ENCODE measurements at places on chromosomes 2 and 18.

DNA sequence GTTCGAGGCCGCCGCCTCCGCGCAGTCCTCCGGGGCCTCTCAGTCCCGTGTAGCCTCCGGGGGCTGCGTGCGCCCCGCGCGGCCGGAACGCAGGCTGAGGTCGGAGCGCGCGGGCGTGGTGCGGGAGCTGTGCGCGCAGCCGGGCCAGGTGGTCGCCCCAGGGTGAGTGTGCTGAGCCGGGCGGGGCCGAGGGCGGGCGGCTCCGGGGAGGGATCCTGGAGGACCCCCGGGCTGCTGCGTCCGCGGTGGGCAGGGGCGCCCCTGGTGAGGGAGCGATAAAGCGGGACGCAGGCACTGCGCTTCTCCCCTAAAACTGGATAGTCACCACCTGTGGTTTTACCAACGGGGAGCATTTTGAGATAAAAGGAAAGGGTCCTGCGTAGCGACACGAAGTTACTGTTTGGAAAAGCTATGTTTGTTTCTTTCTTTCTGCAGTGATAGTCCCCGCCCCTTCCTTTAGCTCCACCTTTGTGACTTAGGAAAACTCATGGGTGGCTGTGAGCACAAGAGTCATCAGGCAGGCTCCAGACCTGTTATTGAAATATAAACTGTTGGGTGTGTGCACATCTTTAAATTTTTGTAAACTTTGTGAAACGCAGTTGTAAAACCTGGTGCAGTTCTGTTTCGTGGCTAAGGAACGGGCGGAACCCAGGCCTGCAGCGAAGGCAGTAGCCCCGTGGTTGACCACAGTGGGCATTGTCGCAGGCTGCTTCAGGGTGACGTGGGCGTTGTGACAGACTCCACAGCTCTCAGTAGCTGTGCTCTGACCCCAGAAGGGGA is 687 bp downstream of the CTDP1 start:
- peak; percentile 64 for DNase-seq

- DNase-seq: no peak
Observed at GRCh38 chr2:12502759-12503158, 214.0 kb upstream of the TRIB2 start.

DNA sequence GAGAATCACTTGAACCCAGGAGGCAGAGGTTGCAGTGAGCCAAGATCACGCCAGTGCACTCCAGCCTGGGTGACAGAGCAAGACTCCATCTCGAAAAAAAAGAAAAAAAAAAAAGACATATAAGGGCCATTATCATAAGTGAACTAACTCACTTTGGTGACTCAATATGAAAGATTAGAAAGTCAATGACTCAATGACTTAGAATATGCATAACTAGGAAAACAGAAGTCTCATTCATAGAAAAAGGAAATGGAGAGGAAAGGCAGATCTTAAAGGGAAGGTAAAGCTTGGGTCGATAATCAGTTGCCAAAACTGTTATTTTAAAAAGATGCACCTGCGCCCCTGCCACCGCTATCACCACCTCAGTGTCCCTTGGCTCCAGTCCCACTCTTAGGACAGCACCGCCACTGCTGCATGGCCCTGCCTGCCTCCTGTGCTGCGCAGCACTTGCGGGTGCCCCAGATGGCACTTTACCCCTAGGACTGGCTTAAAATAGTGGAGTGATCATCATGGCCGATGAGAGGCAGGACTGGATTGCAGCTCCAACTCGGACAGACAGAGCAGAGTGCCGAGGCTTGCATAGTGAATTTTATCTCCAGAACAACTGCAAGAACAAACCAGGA is 54.7 kb downstream of the INO80D start:
- DNase-seq: no peak

DNA sequence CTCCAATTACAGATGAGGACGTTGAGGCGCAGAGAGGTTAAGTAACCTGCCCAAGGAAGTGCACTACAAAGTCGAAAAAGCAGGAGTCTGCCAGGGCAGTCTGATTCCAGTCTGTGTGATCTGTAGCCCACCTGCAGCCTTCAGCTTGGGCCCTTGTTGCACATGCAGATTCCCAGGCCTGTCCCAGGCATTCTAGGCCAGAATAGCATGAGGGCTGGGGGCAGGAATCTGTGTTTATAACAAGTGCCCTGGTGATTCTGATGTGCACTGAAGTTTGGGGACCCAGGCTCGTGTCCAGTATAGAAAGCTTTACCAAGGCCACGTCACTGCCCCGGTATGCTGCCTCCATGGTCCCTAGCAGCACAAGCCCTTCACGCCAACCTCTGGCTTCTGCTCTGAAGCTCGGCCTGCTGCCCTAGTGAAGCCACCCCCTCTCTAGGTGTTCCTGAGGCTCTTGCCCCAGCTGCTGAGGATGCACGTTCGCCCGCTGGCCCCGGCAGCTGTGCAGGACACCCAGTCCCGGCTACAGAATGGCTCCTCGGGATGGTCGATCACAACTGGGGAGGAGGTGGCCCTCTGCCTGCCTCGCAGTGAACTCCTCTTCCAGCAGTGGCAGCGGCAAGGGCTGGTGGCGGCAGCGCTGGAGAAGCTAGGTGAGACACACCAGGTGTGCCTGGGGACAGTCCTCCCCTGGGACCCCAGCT is 4.6 kb downstream of the CHRNG start:
- DNase-seq: no peak

GRCh38 chr2:233844064-233844807 is 10.1 kb downstream of the HJURP start:
- no peak for DNase-seq

GRCh38 chr2:72340665-72341064 is 193.0 kb upstream of the CYP26B1 start:
- DNase-seq: no peak

- no peak for DNase-seq
Observed at GRCh38 chr2:58039170-58039611, 7.4 kb upstream of the VRK2 start.

DNA sequence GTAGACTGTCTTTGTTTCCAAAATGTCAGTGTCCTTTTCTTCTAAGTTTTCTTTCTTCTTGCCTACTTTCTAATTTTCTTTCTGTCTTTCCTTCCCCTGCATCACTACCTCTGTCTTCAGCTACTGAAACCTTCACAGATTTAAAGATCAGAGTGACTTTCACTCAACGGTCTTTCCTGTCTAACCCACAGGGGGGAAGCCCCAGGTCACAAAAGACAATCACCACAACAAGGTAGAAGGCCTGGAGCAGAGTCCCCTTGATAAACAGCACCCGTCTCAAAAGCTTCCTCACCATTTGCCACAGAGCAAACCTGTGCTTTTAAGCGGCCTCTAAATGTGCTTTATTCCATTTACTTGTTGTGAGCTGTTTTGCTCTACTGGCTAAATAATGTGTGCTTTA is 665.4 kb downstream of the BCL11A start:
- no peak for DNase-seq

- DNase-seq: no peak
Observed at GRCh38 chr18:31244771-31245394, 73.1 kb upstream of the DSG1 start.

DNA sequence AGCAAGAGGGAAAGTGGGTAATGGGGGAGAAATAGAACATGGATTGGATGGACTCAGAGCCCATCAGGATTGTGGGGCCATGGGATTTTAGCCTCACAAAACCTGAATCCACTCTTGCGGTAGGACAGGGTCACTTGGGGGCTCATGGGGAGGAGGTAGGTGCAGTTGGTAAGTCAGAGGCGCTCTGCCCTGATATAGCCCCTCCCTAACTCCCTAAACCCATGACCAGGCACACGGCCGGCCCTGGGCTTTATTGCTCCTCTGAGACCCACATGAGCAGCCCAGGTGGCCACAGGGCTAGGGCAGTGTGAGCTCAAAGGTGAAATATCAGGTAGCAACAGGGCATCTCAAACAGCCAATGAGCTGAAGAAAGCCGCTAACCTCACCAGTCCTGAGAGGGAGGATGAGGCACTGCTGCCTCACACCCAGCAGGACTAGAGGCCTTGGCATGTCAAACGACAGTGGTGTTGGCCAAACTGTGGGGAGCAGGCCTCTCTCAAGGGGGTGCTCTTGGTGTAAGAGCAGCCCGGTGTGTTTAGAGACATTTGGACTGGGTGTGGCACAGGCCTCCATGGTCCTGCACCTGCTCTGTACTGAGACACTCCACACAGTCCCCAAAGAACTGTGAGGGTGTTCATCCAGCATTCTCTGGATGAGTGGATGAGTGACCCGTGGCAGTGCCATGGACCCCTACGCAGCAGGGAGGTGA is 90.8 kb upstream of the HS6ST1 start:
- no peak for DNase-seq

GRCh38 chr2:95353613-95354468 is 48.7 kb upstream of the FAHD2A start:
- no peak for DNase-seq

- no peak for DNase-seq
Observed at GRCh38 chr2:194260185-194260584, 1396.8 kb upstream of the SLC39A10 start.

- no peak for DNase-seq
Observed at GRCh38 chr2:145221516-145221915, 701.6 kb upstream of the ZEB2 start.

GRCh38 chr18:58252166-58252565 is 208.1 kb downstream of the NEDD4L start:
- DNase-seq: no peak

- DNase-seq: no peak
Observed at GRCh38 chr2:190553254-190553653, 18.7 kb upstream of the NEMP2 start.

DNA sequence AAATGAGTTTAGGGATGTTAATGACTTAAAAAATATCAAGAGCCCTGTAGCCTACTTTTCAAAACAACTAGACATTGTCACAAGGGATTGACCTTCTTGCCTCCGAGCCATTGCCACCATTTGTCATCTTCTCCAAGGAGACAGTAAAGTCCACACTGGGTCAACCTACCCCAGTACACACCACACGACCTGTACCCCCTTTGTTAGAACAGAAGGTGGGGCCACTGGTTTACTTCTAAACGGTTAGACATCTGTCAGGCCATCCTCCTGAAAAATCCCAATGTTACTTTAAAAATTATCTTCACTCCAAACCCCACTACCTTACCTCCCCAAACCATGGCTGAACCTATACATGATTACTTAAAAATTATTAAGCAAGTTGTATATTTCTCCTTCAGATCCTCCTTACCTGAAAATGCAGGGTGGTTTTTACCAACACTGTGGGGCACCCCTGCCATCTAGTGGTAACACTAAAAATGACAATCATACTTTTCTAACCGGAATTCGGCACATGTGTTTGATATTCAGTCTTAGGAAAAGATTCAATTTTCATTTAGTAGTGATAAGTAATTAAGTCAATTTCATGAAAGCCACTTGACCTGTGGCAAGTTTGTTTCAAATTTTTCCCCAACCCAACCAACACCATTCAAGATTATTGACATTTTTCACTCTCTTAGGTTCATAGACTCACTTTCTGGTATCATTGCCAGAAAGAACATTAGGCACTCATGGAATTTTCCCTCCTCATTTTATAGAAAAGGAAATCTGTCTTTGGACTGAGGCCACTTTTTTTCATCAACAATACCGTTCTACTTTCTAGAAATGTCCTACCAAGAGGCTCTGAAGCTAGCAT is 265.3 kb upstream of the PKDCC start:
- DNase-seq: peak; percentile 25

DNA sequence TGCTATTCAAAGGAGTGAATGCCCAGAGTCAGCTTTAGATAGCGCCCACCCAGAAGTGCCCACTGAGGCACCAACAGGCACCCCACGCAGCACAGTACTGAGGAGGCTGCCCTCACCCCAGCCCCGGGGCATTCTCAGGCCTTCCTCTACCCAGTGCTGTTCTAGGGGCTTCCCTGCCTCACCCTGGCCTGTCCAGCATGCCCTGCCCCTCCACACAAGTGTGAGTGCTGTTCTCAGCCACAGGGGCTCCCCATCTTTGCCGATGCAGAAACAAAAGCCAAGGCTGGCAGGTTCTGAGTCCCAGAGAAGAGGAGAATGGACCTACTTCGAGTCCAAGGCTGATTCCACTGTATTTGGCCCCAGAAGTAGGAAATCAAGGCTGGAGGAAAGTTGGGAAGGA is 15.8 kb downstream of the BIN1 start:
- no peak for DNase-seq

GRCh38 chr2:18373664-18374063 is 186.8 kb downstream of the RDH14 start:
- DNase-seq: no peak

DNA sequence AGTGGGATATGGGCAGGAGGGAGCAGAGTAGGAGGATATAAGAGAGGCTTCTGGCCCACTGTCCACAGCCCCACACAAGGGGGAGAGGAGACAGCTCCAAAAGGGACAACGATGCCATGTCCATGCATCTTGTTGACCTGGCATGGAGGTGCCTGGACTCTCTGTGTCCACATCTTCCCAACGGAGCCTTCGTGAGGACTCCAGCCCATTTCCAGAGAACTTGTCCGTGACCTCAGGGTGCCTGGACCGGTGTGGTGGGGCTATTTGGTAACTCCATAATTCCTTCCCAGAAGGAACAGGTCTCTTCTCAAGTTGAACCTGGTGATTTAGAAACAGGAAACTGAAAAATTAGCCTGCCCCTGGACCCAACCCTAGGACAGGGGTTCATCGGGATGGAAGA is 133.9 kb downstream of the CYP26B1 start:
- no peak for DNase-seq

DNA sequence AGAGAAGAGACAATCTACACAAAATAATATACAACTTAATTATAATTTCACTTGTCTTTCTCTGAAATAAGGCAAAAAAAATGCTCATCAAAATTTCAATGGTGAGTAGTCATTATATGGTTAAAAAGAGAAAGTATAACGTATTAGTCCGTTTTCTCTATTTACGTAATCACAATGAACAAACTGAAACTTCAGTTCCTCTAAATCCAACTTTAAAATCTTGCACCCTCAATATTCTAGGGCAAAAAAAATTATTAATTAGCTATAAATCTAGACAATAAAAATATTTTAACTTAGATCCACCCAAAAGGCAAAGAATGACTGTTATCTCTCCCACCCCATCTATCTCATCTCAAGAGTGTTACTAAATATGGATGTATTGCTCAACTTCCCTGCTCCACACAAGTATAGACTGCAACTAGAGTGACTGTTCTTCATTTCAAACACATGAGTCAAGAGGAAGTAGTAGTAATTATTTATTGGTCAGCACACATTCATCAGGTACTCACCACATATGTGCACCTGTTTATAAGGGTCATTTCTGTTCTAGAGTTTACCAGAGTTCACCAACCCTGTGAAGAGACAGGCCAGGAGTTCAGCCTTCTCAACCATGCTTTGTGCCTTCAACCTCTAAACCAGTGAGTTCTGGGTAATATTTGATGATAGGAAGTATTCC is 36.4 kb downstream of the STK39 start:
- DNase-seq: no peak

DNA sequence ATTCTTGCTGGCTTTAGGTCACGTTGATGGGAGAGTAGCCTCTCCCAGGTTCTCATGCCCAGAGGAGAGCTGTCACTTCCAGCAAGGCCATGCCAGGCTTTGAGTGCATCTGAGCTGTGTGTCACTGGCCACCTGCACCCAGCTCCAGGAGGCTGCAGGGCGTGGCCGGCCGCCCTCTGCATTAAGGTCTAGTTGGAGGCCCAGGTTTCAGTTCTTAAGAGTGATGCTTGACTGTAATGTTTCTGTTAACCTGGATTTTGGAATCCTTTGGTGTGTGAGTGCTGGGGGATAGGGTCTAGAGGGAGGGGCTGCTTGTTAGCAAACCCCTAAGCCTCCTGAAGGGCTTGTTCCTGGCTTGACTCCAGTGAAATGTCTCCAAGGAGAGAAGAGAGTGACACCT is 140.1 kb downstream of the ACOXL start:
- DNase-seq: no peak
